T-helper 2 cell treated with Interferon-gamma antibody and Interleukin-4, amounts not matched to agents 5 μg/mL and 100 μg/mL, for 36 hours (primary cell): ENCODE measurements at places on chromosomes 2 and 18.

DNA sequence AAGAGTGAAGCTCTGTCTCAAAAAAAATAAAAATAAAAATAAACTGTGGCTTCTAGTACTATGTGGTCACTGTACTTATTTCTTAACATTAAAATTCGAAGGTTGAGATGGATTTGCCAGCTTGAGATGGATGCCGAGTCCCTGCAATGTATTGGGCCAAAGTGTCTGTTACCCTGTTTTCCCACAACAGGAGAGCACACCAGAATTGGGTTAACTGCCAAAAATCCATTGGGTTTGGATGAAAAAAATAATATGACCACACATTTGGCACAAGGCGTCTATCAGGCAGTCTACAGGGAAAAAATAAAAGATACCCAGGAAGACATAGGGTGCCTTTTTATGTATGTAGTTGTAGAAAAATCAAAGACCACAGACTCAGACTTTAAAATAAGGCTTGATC, 19.2 kb upstream of the MAPRE3 start:
- H3K4me1 ChIP-seq = no peaks in the 10 kb centered on the region
- H3K36me3 ChIP-seq = no peaks in the 10 kb centered on the region
- H3K27ac ChIP-seq = no peak overlapping the region
- no peak overlapping the region for H3K4me3 ChIP-seq

DNA sequence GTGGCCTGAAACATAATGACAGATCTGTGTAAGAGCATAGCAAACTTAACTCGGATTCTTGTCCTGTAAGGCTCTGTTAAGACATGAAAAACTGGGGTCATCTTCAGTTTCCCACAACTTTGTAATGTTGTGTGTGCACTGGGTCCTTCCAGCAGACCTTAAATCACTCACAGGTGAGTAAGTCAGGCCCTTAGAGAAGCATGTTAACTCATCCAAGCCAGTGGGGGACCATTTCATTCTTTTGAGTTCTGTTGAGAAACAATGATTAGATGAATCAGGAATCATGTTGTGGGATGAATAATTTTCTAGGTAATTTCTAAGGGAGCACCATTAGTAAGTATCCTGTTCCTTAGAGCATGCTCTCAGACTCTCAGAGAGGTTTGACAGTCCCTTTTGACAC, 167.1 kb downstream of the ESCO1 start:
- H3K36me3 ChIP-seq = no peaks in the 10 kb centered on the region
- no peak overlapping the region for H3K27ac ChIP-seq
- DNase-seq = no peak
- no peak overlapping the region for H3K4me3 ChIP-seq
- no peaks in the 10 kb centered on the region for H3K4me1 ChIP-seq

GRCh38 chr2:128037649-128038048, 9.8 kb upstream of the SAP130 start:
- no peak for DNase-seq
- H3K27ac ChIP-seq = no peak overlapping the region
- peaks cover 6% of the 10 kb centered on the region for H3K36me3 ChIP-seq
- no peak overlapping the region for H3K4me3 ChIP-seq
- no peaks in the 10 kb centered on the region for H3K4me1 ChIP-seq

DNA sequence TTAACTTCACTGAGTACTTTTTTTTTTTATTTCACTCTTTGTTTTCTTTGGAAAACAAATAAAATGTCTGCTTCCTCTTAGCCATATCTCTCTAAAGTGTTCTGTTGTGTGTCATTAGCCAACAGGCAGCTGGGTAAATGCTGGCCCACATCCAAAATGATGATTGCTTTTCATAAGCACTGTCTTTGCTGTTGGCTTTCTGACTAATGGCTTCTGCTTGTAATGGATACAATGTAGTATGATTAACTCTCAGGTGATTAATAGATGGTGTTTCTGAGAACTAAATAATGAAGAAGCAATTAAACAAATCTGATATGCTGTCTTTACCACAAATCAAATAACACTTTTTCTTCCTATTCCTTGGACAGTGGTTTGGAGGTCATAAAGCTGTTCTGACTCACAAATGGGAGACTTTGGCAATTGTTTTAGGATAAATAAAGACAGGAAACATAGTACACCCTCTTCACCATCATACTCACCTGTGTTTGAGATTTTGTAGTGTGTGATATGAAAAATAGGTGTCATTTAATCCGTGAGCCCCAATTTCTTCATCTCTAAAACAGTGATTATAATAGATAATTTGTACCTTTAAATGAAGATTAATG, 888.4 kb downstream of the TSN start:
- H3K27ac ChIP-seq = no peak overlapping the region
- no peaks in the 10 kb centered on the region for H3K27me3 ChIP-seq
- DNase-seq = no peak
- H3K4me3 ChIP-seq = no peak overlapping the region

GRCh38 chr18:50013363-50014138, 181.4 kb downstream of the MYO5B start:
- no peaks in the 10 kb centered on the region for H3K4me1 ChIP-seq
- H3K4me3 ChIP-seq = no peak overlapping the region
- no peak for DNase-seq
- peaks cover 19% of the 10 kb centered on the region for H3K27me3 ChIP-seq
- H3K27ac ChIP-seq = no peak overlapping the region

GRCh38 chr2:102094917-102095316, 47.6 kb upstream of the IL1R1 start:
- DNase-seq = no peak
- no peak overlapping the region for H3K4me3 ChIP-seq
- H3K27me3 ChIP-seq = peaks cover 24% of the 10 kb centered on the region
- H3K36me3 ChIP-seq = no peaks in the 10 kb centered on the region
- no peak overlapping the region for H3K27ac ChIP-seq

GRCh38 chr18:45165176-45165713, 450.0 kb upstream of the SLC14A2 start:
- peaks cover 15% of the 10 kb centered on the region for H3K27me3 ChIP-seq
- H3K4me3 ChIP-seq = no peak overlapping the region
- H3K4me1 ChIP-seq = no peaks in the 10 kb centered on the region
- no peaks in the 10 kb centered on the region for H3K36me3 ChIP-seq

DNA sequence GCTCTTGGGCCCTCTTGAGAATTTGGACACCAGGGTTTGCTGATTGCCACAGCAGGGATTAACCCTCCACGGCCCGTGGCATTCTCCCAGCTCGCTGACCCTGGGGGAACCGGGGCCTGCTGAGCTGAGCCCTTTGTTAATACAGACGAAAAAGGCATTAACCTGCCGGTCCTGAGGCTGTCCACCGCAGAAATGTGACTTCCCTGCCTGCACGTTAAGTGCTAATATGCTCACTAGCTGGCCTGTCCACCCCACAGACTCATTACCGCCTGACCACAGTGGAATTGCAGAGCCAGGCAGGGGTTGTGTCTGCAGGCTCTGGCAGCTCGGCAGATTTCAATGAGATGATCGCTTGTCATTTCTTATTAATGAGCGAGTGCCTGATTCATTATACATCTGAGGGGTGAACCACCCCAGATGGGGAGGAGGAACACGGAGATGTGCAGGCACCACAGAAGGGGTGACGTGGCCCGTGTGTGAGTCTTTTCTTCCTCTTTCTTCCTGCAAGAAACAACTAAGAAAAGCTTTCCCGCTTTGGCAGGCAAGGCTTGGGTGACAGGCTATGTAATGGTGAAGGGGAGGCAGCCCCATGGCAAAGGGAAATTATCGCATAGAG, 126.0 kb downstream of the GLI2 start:
- peaks cover 9% of the 10 kb centered on the region for H3K27me3 ChIP-seq
- no peak overlapping the region for H3K4me3 ChIP-seq
- no peaks in the 10 kb centered on the region for H3K4me1 ChIP-seq
- H3K36me3 ChIP-seq = no peaks in the 10 kb centered on the region
- H3K27ac ChIP-seq = no peak overlapping the region

GRCh38 chr18:79395761-79396404, at the start of gene NFATC1:
Gene NFATC1 (plus strand): TSS chr18:79395930. CDS start chr18:79396225, 295 bp downstream.
- peaks cover 18% of the 10 kb centered on the region for H3K27me3 ChIP-seq
- peak within 1 kb of the TSS; percentile 73 for H3K27ac ChIP-seq
- DNase-seq = peak; percentile 87
- peaks cover 4% of the 10 kb centered on the region for H3K36me3 ChIP-seq
